ENCODE measurements at places on chromosomes 5 and 9. TPM values are rescaled to one million over a fixed set of nuclear protein-coding genes. Genes with fewer than 3 reads are reported as not detected.

Gene MAP3K1
- total RNA-seq: 5.4 TPM

Gene SHISAL2B
- not detected for total RNA-seq

Gene OR1J4
- total RNA-seq: 0.17 TPM

Gene DND1
- total RNA-seq: 0.17 TPM

Gene RLN1
- 0.29 TPM for total RNA-seq

Gene SLC36A3
- total RNA-seq: not detected

All from smooth muscle cell of trachea (primary cell).